ENCODE measurements at places on chromosomes 2 and 18.

- no peak for DNase-seq
Measured at GRCh38 chr2:120988700-120989511, 253.2 kb downstream of the GLI2 start.

- DNase-seq: no peak
Measured at GRCh38 chr2:83003555-83003954, 1455.5 kb downstream of the SUCLG1 start.

DNA sequence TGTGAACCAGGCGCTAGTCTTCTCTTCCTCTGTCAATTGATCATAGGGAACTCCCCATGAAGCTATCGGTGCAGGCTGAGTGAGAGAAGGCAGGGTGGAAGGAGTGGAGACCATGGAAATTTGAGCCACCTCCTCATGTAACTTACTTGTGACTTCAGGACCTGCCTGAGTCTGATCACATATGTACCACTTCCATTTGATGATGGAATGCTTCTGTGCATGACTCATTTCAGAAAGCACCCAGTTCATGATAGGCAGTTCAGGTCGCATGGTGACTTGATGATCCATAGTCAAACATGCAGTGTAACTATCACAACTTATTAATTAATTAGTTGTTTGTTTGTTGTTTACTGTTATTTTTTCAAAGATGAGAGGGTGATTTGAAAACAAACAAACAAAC, 1296.7 kb downstream of the SUCLG1 start:
- no peak for DNase-seq

GRCh38 chr2:141063406-141063805, 1067.4 kb downstream of the LRP1B start:
- DNase-seq: no peak

GRCh38 chr2:117948615-117949014, 65.3 kb downstream of the CCDC93 start:
- no peak for DNase-seq

Data from NCI-H1092 (cell line).